ENCODE measurements at places on chromosomes 3 and 15.

GRCh38 chr3:194939949-194940770 lies 254.5 kb downstream of the FAM43A start:
- DNase-seq = no peak

- no peak for DNase-seq
These were observed 714 bp downstream of the ECT2 start for GRCh38 chr3:172751175-172751704.

DNA sequence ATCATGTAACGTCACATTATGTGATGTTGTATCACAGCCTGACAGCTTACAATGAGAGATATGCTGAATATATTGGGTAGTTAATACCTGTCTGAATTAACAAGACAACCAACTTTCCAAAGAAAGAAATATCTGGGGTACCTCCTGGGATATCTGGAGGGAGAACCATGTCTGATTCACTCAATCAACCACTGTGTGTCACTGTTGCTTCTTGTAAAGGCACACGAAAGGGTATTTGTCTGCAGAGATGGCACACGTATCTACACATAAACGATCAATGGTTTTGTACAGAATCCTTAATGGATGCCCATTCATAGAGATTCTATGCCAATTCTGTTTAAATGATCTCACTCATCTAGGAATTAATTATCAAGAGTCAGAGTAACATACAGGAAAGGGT lies 252.1 kb upstream of the TMCO5A start:
- DNase-seq = no peak

DNA sequence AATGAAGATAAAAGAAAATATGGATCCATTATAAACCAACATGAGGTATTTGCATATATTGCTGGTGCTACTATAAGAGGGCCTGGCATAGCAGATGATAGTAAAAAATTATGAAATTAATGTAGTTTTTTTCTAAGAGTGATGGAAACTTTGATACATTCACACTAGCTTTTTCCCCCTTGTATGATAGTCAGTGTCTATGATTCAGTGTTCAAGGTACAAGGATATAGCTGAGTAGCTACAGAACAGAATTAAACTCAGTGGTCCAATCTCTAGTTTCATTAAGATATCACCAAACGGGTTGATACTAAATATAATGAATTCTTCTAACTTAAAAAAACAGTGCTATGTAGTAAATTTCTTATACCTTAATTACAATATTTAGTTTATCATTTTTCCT lies 49.9 kb upstream of the XRN1 start:
- no peak for DNase-seq

DNA sequence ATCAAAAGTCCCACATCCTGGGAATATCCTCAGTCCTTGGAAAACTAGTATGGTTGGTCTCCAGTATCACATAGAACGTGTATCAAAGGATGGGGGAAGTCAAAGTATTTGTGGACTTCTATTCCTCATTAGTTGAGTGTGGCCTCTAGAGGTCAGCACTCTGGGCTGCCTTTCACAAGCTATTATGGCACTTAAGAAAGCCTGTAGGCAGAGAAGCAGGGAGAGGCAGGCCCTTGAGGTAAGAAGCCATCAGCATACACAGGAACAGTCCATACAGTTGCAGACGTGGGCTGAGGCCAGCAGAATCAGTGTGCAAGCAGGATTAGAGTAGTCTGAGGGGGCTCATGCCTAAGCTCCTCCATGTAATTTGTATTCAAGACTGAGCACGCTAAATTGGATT lies 341.7 kb downstream of the CLSTN2 start:
- no peak for DNase-seq

DNA sequence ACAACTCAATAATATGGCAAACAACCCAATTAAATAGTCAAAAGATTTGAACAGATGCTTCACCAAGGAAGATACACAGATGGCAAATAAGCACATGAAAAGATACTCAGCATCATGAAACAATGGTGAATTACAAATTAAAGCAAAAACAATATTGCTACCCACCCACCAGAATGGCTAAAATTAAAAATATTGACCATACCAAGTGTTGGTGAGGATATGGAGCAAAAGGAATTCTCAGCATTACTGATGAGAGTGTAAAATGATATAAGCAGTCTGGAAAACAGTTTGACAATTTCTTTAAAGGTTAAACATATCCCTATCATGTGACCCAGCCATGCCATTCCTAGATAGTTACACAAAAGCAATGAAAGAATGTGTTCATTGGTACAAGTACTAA lies 5.7 kb upstream of the PXYLP1 start:
- DNase-seq = no peak

GRCh38 chr15:36230776-36231175 lies 348.6 kb upstream of the CDIN1 start:
- DNase-seq = no peak

DNA sequence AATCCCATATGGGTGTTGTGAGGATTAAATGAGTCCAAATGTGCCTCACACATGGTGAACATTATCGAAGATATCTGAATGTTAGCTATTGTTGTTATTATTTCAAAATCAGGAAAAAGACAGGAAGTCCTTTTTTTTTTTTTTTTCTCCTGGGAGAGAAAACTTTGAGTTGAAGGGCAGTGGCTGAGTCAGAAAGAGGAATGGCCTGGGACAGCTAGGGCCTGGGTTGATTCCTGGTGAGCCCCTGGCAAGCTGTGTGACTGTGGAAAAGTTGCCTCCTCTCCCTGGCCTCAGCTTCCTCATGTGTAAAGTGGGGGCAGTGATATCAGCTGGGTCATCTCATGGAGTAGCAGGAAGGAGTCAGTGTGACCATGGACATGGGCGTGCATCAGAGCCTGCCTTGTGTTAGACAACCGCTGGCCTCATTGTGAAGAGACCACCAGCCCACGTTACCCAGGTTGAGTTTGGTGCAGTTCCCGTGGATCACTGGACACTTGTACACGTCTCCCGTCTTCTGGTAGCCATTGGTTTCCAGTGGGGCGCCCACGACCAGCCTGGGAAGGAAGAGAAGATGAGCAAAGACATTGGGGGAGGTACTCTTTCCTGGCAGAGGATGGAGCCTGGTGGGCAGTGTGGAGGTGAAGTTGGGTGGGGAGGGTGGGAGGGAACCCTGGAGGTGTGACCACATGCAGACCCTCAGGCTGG lies 63.1 kb downstream of the ITGA11 start:
- DNase-seq = no peak

GRCh38 chr3:156353563-156353962 lies 201.4 kb downstream of the SSR3 start:
- DNase-seq = no peak

GRCh38 chr15:97479957-97480356 lies 480.5 kb upstream of the ARRDC4 start:
- no peak for DNase-seq

DNA sequence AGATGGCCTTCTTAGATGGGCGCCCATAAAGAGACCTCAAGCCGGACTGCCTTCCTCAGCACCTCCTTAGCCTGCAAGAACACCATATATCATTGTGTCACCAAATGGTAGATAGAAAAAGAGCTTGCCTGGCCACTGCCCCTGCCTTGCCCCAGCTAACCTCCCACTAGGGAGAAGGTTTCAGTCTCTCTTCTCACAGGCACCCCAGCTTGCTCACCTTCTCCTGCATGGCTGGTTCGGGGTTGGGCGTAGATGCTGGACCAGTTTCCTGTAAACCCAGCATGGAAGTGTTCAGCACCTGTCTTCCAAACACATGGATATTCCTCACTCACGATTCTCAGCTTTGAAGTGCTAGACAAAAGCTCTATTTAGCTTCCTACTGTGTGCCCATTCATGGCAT lies 3.3 kb upstream of the SLC22A14 start:
- no peak for DNase-seq

GRCh38 chr15:52178765-52179164 lies 12.4 kb downstream of the GNB5 start:
- no peak for DNase-seq

- no peak for DNase-seq
These were observed 1.0 kb upstream of the RYR3 start for GRCh38 chr15:33309602-33310276.

DNA sequence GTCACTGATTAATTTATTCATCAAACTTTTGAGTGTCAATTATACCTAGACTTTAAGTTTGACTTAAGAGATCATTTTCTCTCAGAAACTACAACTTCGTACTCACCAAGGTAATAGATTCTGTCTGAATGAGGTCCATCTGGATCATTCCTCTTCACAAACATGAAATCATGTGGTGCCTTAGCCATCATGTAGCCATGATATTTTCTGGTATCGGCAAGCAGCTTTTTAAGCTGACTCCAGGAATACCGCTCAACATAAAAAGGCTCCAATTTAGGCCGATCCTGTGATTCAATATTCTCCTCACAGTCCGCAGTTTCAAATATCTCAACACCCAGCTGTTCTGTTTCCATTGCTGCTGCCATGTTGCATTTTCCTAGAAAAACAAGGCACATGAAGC lies 5.3 kb downstream of the DPP8 start:
- DNase-seq = no peak

DNA sequence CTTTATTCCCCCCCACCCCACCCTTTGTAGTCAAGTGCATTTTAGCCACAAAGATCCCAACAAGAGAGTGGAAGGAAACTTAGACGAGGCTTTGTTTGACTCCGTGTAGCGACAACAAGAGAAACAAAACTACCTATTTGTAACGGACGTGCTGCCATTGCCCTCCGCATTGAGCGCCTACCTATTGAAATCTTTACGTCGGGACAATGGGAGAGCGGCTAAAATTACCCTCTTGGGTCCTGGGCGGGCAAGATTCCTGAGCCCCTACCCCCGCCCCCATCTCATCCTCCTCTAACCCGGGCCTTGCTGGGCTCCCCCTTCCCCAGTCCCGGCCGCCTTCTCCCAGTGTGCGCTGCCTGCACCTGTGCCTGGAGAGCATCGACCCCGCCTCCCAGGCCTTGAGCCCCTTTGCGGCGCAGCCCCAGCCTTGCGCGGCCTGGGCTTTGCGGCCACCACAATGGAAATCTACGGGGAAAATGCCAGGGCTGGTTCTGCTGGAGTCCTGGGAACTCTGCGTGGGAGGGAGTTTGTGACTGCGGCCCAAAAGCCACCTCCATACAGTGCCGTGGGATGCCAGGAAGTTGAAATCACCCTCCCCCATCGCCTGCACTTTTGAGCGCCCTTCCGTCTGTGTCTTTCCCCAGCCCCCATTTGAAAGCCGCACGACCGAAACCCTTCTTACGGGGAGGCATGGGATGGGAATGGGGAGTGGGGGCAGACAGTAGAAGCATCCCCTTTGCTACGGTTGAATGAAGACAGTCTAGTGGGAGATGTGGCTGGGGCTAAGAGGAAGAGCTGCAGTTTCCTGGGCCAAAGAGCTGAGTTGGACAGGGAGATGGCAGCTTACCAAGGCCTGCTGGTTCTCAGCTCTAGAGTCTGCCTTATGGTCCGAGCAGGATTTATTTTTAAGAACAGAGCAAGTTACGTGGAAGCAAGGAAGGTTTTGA lies 1.1 kb upstream of the SOX2 start:
- no peak for DNase-seq

DNA sequence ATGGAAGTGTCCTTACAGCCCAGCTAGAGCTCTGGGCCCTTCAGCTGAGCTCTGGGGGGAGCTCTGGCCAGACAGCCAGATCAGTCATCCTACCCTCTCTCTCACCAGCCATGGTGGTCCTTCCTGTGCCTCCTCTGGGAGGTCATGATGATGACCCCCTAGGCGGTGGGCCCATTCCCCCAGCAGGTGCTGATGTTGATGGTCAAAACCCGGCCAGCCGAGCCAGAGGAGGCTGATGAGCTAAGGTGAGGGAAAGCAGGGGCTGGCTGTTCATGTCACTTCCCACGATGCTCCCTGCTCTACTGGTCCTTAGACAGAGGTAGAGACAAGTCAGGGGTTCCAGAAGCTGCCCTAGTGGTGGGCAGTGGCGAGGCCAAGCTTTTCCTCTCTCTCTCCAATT lies 35.0 kb downstream of the GRAMD2A start:
- no peak for DNase-seq

DNA sequence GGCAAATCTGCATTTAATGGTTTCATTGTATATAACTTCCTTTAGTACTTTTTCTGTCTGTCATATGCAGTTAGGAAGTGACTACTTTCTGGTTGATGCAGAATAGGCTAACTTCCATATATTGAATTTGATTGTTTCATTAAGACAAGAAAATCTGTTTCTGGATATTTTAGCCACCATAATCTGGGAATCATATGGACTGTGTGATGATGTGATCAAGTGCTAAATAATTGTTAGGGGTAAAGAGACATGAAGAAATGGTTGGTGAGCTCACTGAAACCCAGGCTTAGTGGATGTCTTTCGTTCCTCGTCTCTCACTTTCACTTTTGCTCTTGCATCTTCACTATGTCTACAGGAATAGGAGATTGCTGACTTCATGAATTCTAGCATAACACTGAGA lies 3.5 kb upstream of the MNS1 start:
- DNase-seq = peak; percentile 17

DNA sequence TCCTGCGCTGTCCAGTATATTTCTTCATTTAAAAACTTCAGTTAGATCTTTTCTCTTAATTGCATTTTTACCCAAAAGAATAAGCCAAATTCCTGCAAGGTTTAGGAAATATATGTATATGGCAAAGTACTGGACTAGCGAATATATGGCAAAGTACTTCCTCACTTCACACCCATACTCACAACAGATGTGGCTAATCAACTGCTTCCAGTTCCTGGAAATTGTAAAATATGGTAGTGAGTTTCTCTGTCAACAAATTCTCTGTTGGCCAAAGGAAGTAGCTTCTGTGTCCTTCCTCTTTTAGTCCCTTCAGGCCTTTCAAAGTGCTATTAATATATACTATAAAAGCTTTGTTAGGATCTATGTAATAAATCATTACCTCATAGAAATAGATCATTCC lies 22.0 kb downstream of the GPR15 start:
- no peak for DNase-seq

DNA sequence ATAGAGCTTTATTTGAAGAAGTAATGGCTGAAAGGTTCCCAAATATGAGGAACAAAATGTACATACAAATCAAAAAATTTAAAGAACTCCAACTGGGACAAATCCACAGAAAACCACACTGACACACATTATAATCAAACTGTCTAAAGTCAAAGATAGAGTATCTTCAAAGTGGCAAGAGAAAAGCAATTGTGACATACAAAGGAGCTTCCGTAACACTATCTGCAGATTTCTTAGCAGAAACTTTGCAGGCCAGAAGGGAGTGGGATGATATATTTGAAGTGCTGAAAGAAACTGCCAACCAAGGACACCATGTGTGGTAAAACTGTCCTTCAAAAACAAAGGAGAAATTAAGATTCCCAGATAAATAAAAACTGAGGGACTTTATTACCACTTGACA lies 91.9 kb downstream of the SENP2 start:
- DNase-seq = no peak

- peak; percentile 45 for DNase-seq
These were observed 48.5 kb downstream of the CHCHD6 start for GRCh38 chr3:126752303-126753190.

DNA sequence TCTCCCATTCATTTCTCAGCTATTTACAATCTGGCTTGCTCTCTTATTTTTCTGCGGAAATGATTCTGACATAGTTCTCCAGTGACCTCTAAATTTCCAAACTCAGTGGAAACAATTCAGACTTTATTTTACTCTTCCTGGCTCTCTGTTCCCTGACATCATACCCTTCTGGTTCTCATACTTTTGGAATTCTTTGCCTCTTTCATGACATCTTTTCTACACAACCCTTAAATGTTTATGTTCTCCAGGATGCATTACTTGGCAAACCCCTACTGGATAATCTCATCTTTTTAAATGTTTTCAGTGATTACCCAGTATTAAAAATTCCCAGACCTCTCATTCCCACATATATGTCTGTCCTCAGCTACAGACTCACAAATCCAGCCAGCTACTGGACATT lies 23.9 kb upstream of the PLSCR4 start:
- DNase-seq = no peak

Measured in CD4-positive, alpha-beta T cell treated with Interferon alpha-2 for 1 hour (primary cell).